Stimulated activated CD8-positive, alpha-beta memory T cell treated with anti-CD3 and anti-CD28 coated beads, Interleukin-4, amount 100 ng/mL, for 4 hours (primary cell): ENCODE measurements at places on chromosomes 11 and 22.

- no peak for DNase-seq
These were observed 37.1 kb upstream of the WNT11 start for GRCh38 chr11:76243193-76243956.

DNA sequence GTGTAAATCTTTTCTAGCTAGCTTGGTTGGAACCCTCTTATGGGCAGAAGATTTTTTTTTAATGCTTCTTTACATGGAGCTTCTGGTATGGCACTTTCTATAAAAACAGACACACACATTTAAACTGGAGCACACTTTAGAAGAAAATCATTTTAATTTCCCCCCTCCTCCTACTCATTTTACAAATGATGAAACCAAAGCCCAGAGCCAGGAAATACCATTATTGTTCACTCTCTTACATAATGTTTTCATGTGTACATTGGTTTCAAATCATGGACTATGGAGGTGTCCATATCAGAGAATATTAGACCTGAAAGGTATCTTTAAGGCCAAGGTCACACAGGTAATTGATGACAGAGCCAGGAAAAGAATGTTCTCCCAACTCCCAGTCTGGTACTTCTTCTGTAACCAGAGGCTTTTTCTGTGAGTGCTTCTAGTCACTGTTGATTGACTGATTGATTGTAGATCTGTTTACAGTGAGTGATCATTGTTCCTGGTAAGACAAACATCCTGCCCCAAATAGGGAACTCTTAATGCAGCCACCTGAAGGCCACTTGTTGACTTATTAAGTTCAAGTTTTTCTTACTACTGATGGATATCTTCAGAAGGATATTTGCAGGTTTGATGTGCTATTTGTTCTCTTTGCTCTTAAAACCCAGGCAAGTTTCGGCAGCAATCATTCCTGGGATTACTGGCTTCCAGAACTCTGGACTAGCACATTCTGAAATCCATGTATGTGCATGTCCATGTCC lies 26.8 kb upstream of the ME3 start:
- no peak for DNase-seq

- no peak for DNase-seq
These were observed 613.5 kb upstream of the CCDC179 start for GRCh38 chr11:23473782-23474181.

GRCh38 chr11:86211619-86212018 lies 32.9 kb upstream of the EED start:
- no peak for DNase-seq

GRCh38 chr22:38618682-38619081 lies 37.5 kb downstream of the FAM227A start:
- no peak for DNase-seq

GRCh38 chr11:12331239-12331874 lies 46.0 kb upstream of the PARVA start:
- peak; percentile 32 for DNase-seq

DNA sequence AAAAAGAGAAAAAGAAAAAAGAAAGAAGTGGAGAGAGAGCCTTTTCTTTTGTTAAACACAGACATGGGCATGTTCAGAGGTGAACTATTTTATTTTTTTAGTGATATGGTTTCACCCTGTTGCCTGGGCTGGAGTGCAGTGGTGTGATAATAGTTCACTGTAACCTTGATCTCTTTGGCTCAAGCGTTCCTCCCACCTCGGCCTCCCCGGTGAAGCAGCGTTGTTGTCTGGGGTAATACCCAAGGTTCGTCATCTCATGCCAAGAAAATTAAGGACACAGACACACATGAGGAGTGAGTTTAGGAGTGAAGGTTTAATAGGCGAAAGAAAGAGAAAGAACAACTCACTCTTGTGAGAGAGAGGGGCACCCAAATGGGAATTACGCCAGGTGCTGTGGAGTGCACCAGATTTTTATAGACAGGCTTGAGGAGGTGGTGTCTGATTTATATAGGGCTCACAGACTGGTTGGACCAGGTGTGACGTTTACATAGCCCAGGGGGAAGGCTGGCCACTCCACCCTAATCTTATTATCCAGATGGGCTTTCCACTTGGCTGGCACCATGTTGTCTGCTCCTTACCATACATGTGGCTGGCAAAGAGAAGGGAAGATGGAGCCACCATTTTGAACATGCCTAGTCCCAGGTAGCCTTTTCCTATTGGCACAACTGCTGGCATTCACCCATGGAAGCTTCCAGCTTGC lies 42.3 kb downstream of the GRAMD1B start:
- no peak for DNase-seq
